ENCODE measurements at places on chromosomes 13 and 19.

DNA sequence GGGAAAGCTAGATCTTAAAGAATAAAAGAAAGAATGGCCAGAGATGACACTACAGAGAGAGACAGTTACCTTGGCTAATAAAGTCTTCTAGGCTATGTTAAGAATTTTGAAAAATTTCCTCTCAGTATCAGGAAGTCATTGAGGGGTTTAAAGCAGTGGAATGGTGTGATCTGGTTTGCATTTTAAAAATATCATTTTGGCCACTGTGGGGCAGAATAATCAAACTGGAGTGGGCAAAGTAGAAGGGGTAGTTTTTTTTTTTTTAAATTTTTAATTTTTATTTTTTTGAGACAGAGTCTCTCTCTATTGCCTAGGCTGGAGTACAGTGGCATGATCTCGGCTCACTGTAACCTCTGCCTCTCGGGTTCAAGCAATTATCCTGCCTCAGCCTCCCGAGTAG lies 4.4 kb upstream of the CNMD start:
- DNase-seq: no peak

DNA sequence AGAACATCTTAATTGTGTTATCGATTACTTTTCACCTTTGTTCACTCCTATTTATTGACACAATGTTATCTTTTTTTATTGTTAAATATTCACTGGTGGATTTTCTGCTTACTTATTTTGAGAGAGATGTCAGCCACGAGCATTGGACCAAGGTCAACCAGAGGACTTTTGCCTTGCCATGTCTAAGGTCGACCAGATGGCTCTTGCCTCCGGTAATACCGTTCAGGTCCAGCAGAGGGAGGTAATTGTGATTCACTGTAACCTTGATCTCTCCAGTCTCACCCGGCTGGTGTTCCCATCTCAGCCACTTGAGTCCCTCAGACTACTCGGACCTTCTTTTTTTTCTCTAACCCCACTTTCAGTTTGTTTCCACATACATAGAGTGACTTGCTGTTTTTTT lies 1438.1 kb downstream of the UQCRFS1 start:
- DNase-seq: no peak

DNA sequence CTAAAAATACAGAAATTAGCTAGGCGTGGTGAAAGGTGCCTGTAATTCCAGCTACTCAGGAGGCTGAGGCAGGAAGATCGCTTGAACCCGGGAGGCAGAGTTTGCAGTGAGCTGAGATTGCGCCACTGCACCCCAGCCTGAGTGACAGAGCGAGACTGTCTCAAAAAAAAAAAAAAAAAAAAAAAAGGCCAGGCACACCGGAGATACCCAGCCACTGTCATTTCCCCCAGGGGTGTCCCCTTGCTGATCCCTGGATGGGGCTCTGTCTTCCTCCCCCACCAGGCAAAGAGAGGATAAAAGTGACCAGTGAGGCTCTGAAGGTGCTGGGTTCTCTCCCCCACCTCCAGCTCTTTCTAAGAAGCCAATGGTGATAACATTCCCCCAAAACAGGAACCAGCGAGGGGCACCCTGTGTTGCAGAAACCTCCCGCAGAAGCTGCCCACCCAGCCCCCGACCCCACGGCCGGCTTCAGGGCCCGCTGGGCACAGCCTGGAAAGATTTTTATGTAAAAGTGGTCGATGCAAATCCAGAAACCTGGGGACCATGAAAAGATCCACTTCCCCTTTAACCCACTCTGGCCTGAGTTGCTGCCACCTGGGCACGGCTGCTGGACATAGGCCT lies 61.4 kb upstream of the KLF2 start:
- DNase-seq: no peak

- DNase-seq: no peak
These were observed 2.1 kb upstream of the PNPLA6 start for GRCh38 chr19:7533281-7533885.

- no peak for DNase-seq
These were observed 44.2 kb downstream of the TBC1D4 start for GRCh38 chr13:75437582-75438318.

- DNase-seq: no peak
These were observed 6.2 kb downstream of the KLF5 start for GRCh38 chr13:73065036-73065435.

DNA sequence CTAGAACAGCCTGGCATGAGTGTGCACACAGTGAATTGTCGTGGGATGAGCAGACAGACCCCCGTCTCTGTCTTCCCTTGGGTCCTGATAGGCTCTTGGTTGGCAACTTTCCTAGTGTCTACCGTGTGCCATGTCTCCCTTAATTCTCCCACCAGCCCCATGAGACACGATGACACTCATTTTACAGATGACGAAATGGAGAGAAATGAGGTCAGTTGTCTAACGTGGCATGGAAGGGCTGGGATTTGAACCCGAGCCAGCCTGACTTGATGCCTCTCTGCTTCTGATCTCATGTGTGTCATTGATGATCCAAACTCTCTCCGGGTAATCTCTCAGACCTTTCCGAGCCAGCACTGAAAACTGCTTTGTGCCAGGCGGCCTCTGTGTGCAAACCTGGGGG lies 8.4 kb upstream of the KLK14 start:
- DNase-seq: no peak

DNA sequence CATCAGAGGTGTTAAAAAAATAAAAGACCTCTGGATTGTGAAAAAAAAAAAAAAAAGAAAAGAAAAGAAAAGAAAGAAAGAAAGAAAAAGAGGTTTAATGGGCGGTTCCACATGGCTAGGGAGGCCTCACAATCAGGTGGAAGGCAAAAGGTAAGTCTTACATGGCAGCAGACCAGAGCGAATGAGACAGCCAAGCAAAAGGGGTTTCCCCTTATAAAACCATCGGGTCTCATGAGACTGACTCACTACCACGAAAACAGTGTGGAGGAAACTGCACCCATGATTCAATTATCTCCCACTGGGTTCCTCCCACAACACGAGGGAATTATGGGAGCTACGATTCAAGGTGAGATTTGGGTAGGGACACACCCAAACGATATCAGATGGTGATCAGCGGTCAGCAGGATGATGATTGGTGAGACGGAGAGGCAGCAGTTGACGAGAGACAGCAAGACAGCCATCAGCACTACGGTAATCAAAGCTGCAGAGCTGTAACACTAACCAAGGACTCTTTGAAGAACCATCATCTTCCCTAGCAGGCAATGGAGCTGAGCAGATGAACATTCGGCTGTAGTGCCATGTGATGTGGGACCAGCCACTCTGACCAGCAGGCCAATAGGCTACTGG lies 3.9 kb upstream of the CD209 start:
- no peak for DNase-seq

DNA sequence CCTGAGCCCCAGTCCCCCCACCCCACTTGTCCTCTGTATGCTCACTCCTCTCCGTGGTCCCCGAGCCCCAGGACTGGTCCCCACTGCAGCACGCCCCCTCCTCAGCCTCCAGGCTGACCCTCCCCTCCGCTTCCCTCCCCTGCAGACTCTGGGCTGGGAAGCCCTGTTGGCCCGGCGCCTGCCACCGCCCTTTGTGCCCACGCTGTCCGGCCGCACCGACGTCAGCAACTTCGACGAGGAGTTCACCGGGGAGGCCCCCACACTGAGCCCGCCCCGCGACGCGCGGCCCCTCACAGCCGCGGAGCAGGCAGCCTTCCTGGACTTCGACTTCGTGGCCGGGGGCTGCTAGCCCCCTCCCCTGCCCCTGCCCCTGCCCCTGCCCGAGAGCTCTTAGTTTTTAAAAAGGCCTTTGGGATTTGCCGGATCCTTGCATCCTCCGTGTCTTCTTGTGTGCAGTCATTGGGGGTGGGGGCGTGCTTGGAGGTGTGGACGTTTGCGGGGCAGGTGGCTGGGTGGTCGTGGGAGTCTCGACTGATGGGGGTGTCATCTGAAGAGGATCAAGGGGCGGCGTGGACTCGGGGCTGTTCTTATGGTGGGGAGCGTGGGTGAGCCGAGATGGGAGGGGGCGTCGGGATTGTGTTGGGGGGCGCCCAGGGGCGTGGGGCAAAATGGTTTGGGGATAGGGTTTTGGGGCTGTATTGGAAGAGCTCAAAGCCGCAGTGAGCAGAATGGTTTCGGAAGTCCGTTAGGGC lies 3.5 kb downstream of the PTGER1 start:
- DNase-seq: no peak

DNA sequence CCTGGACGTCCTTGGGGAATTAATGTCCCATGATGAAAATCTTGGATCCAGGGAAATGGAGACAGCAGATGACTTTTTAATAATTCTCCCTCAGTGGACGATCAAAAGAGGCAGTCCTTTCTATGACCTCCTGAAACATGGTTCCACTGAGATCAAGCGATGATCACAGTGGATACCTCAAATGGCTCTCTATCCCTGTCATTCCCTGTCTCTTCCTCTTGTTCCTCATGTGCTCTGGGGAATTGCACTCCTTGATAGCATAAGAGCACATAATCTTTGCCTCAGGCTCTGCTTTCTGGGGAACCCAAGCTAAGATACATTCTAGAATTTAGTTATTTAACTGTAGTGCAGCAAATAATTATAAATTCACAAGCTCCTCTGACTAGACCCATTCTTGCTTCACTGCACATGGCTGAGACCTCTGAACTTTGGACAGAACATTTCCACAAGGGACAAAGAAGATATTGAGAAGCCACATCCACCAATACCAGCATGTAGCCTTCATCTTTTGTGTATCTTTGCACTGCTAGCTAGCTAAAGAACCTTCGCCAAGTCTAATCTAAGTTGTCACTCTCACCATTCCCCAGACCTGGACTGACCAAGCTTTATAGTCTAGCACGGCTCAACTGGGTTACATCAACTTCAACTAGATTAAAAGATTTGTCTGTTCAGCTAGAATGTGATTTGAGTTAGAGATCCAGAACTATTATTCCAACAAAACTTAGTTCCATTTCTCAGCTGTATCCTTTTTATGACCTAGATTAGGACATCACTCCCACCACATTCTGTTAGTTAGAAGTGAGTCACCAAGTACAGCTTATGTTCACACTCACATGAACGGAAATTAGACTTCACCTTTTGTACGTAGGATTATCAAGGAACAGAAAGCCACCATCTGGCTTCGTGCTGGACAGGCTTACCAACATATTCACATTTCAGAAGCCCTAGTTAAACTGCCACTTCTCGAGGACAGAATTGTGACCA lies 142.7 kb downstream of the SUCLA2 start:
- no peak for DNase-seq

DNA sequence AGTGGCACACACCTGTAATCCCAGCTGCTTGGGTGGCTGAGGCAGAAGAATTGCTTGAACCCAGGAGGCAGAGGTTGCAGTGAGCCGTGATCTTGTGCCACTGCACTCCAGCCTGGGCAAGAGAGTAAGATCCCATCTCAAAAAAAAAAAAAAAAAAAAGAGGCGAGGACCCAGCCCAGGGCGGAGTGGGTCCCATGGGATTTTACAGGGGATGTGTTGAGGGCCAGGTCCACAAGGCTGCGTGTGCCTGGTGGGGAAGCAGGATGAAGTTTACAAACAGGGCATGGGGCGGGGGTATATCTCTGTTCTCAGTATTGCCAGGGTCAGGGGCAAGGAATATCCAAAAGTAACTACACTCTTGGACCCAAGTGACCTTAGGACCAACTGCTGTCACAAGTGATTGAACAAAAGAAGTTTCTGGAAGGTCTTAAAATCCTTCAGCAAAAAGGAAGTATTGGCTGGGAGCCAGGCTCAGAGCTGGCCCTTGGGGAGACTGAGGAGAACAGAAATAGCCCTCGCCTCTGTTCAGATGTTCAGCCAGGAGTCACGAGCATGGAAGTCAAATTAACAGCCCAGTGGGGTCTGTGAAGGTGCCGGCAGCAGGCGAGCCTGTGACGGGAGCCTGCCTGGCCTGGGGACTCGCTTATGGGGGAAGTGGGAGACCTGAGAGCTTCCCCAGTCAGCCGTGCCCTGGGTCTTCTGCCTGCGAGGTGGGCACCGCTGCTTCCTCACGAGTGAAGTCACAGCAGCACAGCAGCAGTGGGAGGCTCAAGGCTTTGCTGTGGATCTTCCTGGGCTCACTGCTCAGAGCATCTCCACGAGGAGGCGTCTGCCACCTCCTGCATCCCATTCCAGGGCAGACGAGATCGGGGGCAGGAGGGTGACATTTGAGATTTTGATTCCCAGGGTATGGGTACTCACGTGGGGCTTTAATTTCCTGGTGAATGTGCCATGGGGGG lies 6.4 kb downstream of the MYO9B start:
- DNase-seq: no peak

DNA sequence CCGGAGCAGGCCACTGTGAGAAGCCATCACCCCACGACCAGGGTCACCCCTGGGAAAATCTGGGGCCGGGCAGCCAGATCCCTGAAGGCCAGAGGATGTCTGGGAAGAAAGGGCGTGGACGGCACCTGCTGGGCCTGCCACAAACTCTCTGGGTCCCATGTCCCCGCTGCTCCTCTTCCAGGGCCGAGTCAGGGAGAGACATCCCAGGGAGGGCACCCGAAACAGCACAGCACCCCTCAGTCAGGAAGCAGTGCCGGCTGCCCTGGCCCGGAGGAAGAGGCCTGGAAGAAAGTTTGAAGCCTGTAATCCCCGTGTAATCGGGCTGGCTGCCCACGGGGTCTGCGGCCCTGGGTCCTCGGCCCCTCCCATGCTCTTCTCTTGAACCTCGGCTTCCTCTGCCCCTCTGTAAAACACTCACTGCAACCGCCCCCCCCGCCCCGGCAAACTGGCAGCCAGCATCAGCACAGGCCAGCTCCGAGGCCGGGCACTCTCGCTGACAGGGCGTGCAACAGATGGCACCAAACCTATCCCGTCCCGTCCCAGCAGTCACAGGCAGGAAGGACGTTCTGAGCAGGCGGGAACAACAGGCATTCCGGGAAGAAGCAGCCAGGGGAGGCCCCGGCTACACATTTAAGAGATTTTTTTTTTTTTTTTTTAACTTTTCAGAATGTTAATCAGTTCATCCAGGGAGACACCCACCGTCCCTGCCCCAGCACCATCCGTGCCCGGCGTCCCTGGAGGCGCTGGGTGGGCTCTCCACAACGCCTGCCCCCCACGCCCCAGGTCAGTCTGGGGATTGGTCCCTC lies 1.5 kb downstream of the SBNO2 start:
- no peak for DNase-seq

GRCh38 chr19:57363688-57364181 lies 384 bp downstream of the TRAPPC2B start:
- DNase-seq: no peak

DNA sequence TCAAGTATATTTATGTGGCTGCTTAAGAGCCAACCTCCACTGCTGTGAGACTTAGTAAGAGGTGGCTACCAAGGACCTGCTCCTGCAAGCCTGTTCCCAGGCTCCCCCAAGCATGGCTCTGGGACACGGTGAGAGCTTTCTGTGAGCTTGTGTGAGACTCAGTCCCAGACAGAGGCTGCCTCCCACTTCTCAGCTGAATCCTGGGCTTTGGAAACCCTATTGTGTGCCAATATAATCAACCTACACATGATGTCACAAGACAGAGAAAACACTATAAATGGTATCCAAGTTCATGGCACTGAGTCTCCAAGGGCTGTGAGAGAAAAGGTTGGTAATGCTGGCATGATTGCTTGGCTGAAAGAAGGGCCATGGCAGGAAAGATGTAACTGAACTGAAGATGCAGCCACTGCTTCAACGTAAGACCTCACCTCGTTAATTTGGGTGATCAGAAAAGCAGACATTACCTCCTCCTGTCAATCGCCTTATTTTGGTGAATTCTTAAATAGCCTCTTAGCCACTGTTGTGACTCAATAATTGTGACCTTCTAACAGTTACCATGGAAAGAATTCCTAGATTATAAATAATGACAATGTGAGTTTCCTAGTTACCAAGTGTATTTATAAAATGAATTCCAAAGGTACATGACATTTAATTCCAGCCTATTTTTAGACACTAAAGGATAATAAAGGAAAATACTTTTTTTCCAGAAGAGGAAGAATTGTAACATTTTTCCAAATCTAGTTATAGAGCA lies 332.0 kb downstream of the IRS2 start:
- no peak for DNase-seq
